ENCODE measurements at places on chromosomes 16 and 17. TPM values are rescaled to one million over a fixed set of nuclear protein-coding genes. Genes with fewer than 3 reads are reported as not detected.

The SYCE1L gene
- total RNA-seq, result 21.3 TPM

The RAP1GAP2 gene
- 8.3 TPM for total RNA-seq

The OR2C1 gene
- 0.47 TPM for total RNA-seq

The ZPBP2 gene
- not detected for total RNA-seq

The NOG gene
- 13.7 TPM for total RNA-seq

The SHCBP1 gene
- total RNA-seq, result 7.0 TPM

The NEK8 gene
- 5.9 TPM for total RNA-seq

The C16orf89 gene
- 0.55 TPM for total RNA-seq

- DNase-seq, result no peak
- H3K36me3 ChIP-seq, result no peaks in the 10 kb centered on the region
- H3K27me3 ChIP-seq, result peaks cover 5% of the 10 kb centered on the region
Observed at GRCh38 chr17:11779892-11780291, 181.6 kb downstream of the DNAH9 start.

DNA sequence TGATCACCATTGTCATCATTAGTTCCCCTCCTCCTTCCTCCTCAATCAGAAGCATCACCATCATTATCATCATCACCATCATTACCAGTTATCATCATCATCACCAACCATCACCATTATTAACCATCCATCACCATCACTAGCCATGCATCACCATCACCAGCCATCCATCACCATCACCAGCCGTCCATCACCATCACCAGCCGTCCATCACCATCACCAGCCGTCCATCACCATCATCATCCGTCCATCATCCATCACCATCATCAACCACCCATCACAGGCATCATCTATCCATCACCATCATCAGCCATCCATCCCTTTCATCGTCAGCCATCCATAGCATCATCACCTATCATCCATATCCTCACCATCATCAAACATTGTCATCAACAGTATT lies 382.0 kb downstream of the CPPED1 start:
- DNase-seq, result no peak
- H3K4me3 ChIP-seq, result no peak overlapping the region

- H3K4me1 ChIP-seq, result no peaks in the 10 kb centered on the region
- no peak overlapping the region for H3K27ac ChIP-seq
- H3K36me3 ChIP-seq, result no peaks in the 10 kb centered on the region
- DNase-seq, result no peak
- H3K27me3 ChIP-seq, result peaks cover 27% of the 10 kb centered on the region
Observed at GRCh38 chr17:58279736-58280479, 827 bp downstream of the MPO start.

GRCh38 chr16:84617791-84618580 lies at the start of gene COTL1:
COTL1 (minus strand) TSS chr16:84618078; CDS start chr16:84617914, 164 bp downstream.
- peaks cover 40% of the 10 kb centered on the region for H3K4me1 ChIP-seq
- peaks cover 5% of the 10 kb centered on the region for H3K36me3 ChIP-seq
- H3K27ac ChIP-seq, result peak within 1 kb of the TSS; percentile 86
- H3K27me3 ChIP-seq, result no peaks in the 10 kb centered on the region
- H3K4me3 ChIP-seq, result peak within 1 kb of the TSS; percentile 93

GRCh38 chr17:63930951-63931575 lies 1.1 kb downstream of the CD79B start:
- no peak overlapping the region for H3K27ac ChIP-seq
- H3K4me3 ChIP-seq, result no peak overlapping the region
- H3K27me3 ChIP-seq, result peaks cover under 1% of the 10 kb centered on the region

DNA sequence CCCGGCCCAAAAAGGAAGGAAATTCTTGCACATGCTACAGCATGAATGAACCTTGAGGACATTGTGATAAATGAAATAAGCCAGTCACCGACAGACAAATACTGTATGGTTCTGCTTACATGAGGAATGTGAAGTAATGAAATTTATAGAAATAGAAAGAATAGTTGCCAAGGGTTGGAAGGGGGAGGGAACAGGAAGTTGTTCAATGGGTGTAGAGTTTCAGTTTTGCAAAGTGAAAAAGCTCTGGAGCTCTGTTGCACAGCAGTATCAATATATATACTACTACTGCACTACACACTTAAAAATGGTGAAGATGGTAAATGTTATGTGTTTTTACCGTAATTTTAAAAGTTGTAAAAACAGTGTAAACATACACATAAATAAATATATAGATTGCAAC lies 43.7 kb downstream of the PKD1L3 start:
- peaks cover 4% of the 10 kb centered on the region for H3K27me3 ChIP-seq
- H3K4me1 ChIP-seq, result peaks cover under 1% of the 10 kb centered on the region
- H3K36me3 ChIP-seq, result no peaks in the 10 kb centered on the region
- no peak overlapping the region for H3K27ac ChIP-seq
- no peak for DNase-seq

GRCh38 chr17:6654841-6655731 lies 3.5 kb downstream of the C17orf100 start:
- H3K4me1 ChIP-seq, result peaks cover 42% of the 10 kb centered on the region
- H3K27me3 ChIP-seq, result peaks cover 59% of the 10 kb centered on the region
- H3K4me3 ChIP-seq, result peak overlapping the region; percentile 64
- no peak for DNase-seq
- H3K27ac ChIP-seq, result peak overlapping the region; percentile 3
- H3K36me3 ChIP-seq, result peaks cover 2% of the 10 kb centered on the region

GRCh38 chr17:43427362-43428043 lies 28.7 kb downstream of the ARL4D start:
- H3K4me1 ChIP-seq, result peaks cover 21% of the 10 kb centered on the region
- DNase-seq, result no peak

DNA sequence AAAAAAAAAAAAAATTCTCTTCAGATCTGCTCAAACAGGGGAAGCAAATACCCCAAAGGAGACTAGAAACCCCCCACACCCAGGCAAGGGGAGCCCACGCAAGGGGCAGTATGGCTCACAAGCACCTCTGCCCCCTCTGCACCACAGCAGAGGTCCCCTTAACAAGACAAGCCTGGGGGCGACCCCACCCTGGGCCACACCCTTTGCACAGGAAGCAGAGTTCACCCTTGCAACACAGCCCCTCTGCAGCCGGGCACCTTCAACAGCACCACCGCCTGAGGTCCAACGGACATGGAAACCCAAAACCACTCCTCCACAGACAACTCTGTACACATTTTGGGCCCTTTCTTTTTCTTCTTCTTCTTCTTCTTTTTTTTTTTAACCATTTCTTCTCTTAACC lies 12.8 kb downstream of the AXIN1 start:
- no peak overlapping the region for H3K27ac ChIP-seq
- DNase-seq, result no peak
- H3K4me3 ChIP-seq, result no peak overlapping the region
- H3K4me1 ChIP-seq, result peaks cover 7% of the 10 kb centered on the region

GRCh38 chr16:89052890-89053724 lies 40.5 kb upstream of the ACSF3 start:
- H3K27ac ChIP-seq, result no peak overlapping the region
- H3K4me1 ChIP-seq, result no peaks in the 10 kb centered on the region
- H3K36me3 ChIP-seq, result no peaks in the 10 kb centered on the region
- no peak for DNase-seq
- H3K4me3 ChIP-seq, result no peak overlapping the region

GRCh38 chr17:43069368-43069898 lies 44.4 kb downstream of the RND2 start:
- peaks cover 3% of the 10 kb centered on the region for H3K36me3 ChIP-seq
- H3K4me3 ChIP-seq, result no peak overlapping the region
- no peak overlapping the region for H3K27ac ChIP-seq
- no peak for DNase-seq

GRCh38 chr16:56781528-56781961 lies 51.6 kb downstream of the NUP93 start:
- DNase-seq, result no peak
- H3K27me3 ChIP-seq, result peaks cover 41% of the 10 kb centered on the region
- H3K27ac ChIP-seq, result no peak overlapping the region
- no peak overlapping the region for H3K4me3 ChIP-seq

- H3K27me3 ChIP-seq, result no peaks in the 10 kb centered on the region
- no peak for DNase-seq
- H3K36me3 ChIP-seq, result peaks cover 44% of the 10 kb centered on the region
- H3K4me1 ChIP-seq, result no peaks in the 10 kb centered on the region
Observed at GRCh38 chr17:48930435-48930873, 14.2 kb downstream of the SNF8 start.

- no peak overlapping the region for H3K27ac ChIP-seq
- H3K4me1 ChIP-seq, result peaks cover 1% of the 10 kb centered on the region
- no peak overlapping the region for H3K4me3 ChIP-seq
- H3K36me3 ChIP-seq, result no peaks in the 10 kb centered on the region
- peaks cover 12% of the 10 kb centered on the region for H3K27me3 ChIP-seq
Observed at GRCh38 chr17:38663125-38663751, 11.5 kb downstream of the EPOP start.

GRCh38 chr16:850668-851067 lies 50.1 kb upstream of the GNG13 start:
- no peak overlapping the region for H3K4me3 ChIP-seq
- no peaks in the 10 kb centered on the region for H3K27me3 ChIP-seq
- no peaks in the 10 kb centered on the region for H3K4me1 ChIP-seq
- H3K27ac ChIP-seq, result no peak overlapping the region

- no peaks in the 10 kb centered on the region for H3K36me3 ChIP-seq
- H3K27me3 ChIP-seq, result no peaks in the 10 kb centered on the region
- no peak overlapping the region for H3K4me3 ChIP-seq
- no peak overlapping the region for H3K27ac ChIP-seq
- DNase-seq, result no peak
Observed at GRCh38 chr17:19724501-19725420, 8.4 kb upstream of the SLC47A2 start.

GRCh38 chr17:63701868-63702720 lies 2.2 kb upstream of the LIMD2 start:
- H3K4me1 ChIP-seq, result peaks cover 22% of the 10 kb centered on the region
- H3K4me3 ChIP-seq, result peak overlapping the region; percentile 65
- no peak for DNase-seq
- peaks cover 4% of the 10 kb centered on the region for H3K36me3 ChIP-seq
- H3K27ac ChIP-seq, result no peak overlapping the region

DNA sequence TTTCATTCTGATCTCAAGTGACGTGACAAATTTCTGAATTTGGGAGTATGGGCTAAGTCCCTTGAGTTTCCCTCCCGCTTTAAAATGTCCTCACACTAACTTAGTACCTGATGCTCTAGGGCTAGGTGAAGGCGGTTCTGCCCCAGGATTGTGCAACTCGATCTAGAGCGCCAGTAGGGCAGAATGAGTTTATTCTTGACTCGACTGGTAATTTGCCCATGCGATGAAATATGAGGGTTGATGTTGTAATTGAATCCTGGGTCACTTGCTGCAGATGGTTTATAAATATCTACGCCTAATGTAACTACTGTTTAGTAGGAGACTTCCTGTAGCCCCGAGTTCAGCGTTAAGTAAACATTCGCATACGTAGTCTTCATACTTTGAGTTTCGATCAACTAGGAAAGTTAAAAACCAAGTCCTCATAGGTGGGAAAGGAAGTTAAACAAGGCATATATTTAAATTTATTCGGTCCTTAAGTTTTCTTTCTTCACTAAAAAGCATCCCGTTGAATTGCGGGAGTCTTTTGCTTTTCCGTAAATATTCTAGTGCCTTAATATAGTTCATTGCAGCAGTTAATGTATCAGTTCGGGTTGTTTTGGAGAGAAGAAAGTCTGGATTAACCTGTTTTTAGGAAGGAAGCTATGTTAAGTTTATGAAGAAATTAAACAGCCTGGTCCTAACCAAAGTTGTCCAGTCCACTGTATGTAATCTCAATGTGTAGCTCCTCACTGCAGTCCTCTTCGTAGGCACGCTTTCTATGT lies 1.6 kb downstream of the CTCF start:
- H3K4me3 ChIP-seq, result peak overlapping the region; percentile 86
- H3K36me3 ChIP-seq, result no peaks in the 10 kb centered on the region
- no peak for DNase-seq
- H3K4me1 ChIP-seq, result peaks cover 20% of the 10 kb centered on the region
- H3K27me3 ChIP-seq, result no peaks in the 10 kb centered on the region

- H3K27me3 ChIP-seq, result peaks cover 58% of the 10 kb centered on the region
- no peak overlapping the region for H3K27ac ChIP-seq
- no peak for DNase-seq
- H3K36me3 ChIP-seq, result no peaks in the 10 kb centered on the region
Observed at GRCh38 chr17:74702116-74702871, 10.4 kb downstream of the CD300LF start.

Data from mesothelial cell of epicardium (in vitro differentiated cells).